ENCODE measurements at places on chromosomes 7 and 10.

DNA sequence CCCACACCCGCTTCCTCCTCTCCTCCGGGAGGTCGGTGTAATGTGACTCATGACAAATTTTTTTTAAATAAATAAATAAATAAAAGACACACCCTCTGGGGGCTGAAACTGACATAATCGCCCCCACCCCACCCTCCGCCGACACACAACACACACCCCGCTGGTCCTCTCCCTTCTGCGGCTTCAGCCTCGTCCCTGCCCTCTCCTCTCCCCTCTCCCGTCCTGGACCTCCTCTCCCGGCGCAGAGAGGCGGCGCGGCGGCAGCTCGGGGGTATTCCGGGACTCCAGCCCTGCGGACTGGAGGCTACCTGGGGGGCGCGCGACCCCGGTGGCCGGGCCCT, 686 bp downstream of the ABI1 start:
- peaks cover 9% of the 10 kb centered on the region for H3K27me3 ChIP-seq
- H3K4me1 ChIP-seq, result peaks cover 41% of the 10 kb centered on the region
- peak; percentile 72 for DNase-seq
- H3K36me3 ChIP-seq, result peaks cover 5% of the 10 kb centered on the region

- DNase-seq, result no peak
- H3K27me3 ChIP-seq, result no peaks in the 10 kb centered on the region
- peak overlapping the region; percentile 16 for H3K27ac ChIP-seq
- no peak overlapping the region for H3K4me3 ChIP-seq
- peaks cover 48% of the 10 kb centered on the region for H3K4me1 ChIP-seq
These were observed 26.9 kb downstream of the ZEB1 start for GRCh38 chr10:31345886-31346285.

DNA sequence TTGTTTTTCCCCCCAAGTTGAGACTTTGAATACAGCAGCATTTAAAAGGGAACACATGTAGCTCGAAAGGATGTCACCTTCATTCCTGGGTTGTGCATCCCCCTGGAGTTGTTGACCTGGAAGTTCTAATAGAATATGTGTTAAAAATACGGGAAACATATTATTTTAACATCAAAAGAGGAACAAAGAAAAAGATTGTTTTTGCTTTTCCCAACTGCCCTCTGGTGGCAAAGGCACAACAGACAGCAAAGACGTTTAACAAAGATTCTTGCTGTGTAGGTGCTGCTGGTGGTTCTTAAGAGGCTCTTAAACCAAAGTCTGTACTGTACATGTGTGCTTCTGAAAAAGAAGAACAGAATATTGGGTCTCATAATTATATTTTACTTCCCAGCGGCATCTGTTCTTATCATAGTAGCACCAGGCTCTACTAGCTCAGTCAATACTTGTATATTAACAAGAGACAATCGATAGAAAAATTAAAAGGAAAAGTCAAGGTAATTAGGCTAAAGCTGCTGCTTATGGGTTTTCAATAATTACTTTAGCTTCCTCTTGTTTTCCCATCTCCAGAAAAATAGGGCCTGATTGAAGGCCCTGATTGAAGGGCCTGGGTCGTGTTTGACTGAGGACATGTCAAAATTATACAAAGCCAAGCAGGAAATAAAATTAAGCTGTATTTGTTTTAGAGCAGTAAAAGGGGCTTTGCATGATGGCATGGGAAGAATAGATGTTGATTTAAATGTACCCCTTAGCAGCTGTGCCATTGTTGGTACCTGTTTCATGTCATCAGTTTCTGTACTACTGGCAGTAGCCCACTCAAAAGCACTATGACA, 384.2 kb upstream of the LRGUK start:
- no peaks in the 10 kb centered on the region for H3K27me3 ChIP-seq
- H3K4me1 ChIP-seq, result no peaks in the 10 kb centered on the region
- no peaks in the 10 kb centered on the region for H3K36me3 ChIP-seq

DNA sequence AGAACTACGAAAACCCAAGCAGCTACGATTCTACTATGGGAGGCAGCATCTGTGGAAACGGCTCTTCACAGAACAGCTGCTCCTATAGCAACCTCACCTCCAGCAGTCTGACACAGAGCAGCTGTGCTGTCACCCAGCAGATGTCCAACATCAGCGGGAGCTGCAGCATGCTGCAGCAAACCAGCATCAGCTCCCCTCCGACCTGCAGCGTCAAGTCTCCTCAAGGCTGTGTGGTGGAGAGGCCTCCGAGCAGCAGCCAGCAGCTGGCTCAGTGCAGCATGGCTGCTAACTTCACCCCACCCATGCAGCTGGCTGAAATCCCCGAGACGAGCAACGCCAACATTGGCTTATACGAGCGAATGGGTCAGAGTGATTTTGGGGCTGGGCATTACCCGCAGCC, 81.6 kb upstream of the SAMD8 start:
- H3K4me3 ChIP-seq, result no peak overlapping the region
- H3K4me1 ChIP-seq, result peaks cover 12% of the 10 kb centered on the region
- DNase-seq, result no peak
- peaks cover 45% of the 10 kb centered on the region for H3K36me3 ChIP-seq
- no peak overlapping the region for H3K27ac ChIP-seq

DNA sequence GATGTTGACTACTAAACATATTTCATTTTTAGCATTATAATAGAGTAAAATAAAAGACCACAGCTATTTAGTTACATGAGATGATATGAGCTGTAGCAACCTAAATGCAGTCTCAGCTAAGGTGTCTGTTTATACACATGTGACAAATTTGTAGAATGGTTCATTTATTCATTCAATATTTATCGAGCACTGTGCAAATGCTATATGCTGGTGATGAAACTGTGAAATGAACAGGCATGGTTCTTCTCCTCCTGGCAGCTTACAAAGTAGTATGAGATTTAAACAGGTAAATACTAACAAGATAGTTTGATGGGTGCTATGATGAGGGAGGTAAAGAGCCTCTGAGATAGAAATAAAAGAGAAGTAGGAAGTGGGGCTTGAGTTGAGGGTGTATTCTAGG, 60.8 kb downstream of the LRGUK start:
- no peaks in the 10 kb centered on the region for H3K36me3 ChIP-seq
- H3K4me3 ChIP-seq, result no peak overlapping the region
- no peak for DNase-seq
- peaks cover 3% of the 10 kb centered on the region for H3K27me3 ChIP-seq

- peak overlapping the region; percentile 59 for H3K4me3 ChIP-seq
- no peaks in the 10 kb centered on the region for H3K36me3 ChIP-seq
- no peaks in the 10 kb centered on the region for H3K27me3 ChIP-seq
- H3K27ac ChIP-seq, result peak overlapping the region; percentile 58
- peak; percentile 5 for DNase-seq
- peaks cover 57% of the 10 kb centered on the region for H3K4me1 ChIP-seq
These were observed 595.5 kb downstream of the INHBA start for GRCh38 chr7:41107330-41107937.
